ENCODE measurements at places on chromosomes 7 and 10.

- DNase-seq = no peak
Measured at GRCh38 chr10:60714233-60714632, 64.0 kb upstream of the CDK1 start.

- DNase-seq = no peak
Measured at GRCh38 chr7:71846160-71846559, 566.0 kb downstream of the CALN1 start.

GRCh38 chr10:131692686-131693334 lies 208.0 kb upstream of the PPP2R2D start:
- DNase-seq = no peak

- DNase-seq = no peak
Measured at GRCh38 chr10:124995605-124996004, 53.7 kb downstream of the ZRANB1 start.

GRCh38 chr7:81469869-81470723 lies 299.8 kb downstream of the HGF start:
- DNase-seq = peak; percentile 83

- peak; percentile 36 for DNase-seq
Measured at GRCh38 chr10:112842832-112843360, 107.2 kb upstream of the TCF7L2 start.

Data from femur (tissue), 1 donor.